EL (cell line): ENCODE measurements at places on chromosomes 1 and 21.

DNA sequence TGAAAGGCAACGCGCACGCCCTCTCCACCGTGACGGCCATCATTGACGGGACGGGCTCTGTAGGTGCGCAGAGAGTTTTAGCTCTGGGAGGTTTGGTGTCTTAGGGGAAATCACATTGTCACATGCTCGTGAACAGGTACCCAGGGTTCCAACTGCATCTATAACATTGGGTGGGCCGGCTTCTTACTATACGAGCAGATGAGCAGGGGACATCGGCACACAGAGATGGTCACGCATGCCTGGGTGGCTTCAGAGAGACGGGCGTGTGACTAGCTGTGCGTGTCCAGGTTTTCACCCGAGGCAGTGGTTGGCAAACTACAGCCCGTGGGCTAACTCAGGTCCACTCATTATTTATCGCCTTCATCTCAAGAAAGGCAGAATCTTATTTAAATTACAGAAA, 54.7 kb downstream of the SLC37A1 start:
- DNase-seq = no peak

GRCh38 chr1:20074055-20074724, 4.2 kb downstream of the PLA2G5 start:
- DNase-seq = peak; percentile 12

GRCh38 chr1:7293702-7294629, 477.1 kb upstream of the VAMP3 start:
- no peak for DNase-seq

DNA sequence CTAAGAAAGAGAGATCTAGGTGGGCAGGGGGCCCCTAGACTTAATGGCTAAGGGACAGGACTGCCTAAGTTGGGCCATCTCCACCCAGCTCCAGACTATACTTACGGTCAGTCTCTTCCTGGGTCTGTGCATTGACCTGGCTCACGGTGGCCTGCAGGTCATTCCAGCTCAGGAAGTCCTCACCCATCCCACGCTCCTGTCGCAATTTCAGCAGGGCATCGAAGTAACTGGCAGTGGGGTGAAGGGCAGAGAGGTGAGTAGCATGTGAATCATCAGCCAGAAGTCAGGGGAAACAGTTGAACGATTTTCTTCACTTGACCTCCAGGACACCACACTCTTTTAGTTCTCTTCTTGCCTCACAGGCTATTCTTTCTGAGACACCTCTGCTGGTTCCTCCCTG, 20.5 kb downstream of the IQGAP3 start:
- DNase-seq = peak; percentile 32

DNA sequence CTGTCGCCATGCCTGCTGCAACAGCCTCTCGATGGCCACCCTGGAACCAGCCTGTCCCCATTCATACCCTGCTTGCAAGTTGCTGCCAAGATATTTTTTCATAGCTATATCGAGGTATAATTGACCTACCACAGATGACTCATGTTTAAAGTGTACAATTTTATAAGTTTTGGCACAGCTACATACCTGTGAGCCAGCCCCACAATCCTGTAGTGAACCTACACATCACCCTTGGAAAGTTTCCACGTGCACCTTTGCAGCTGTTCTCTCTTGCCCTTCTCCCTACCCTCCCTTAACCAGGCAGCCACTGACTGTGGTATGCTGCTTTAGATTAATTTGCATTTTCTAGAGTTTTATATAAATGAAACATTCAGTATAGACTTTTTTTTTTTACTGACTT, 23.0 kb upstream of the KCNJ6 start:
- no peak for DNase-seq

- no peak for DNase-seq
Observed at GRCh38 chr1:166905136-166905535, 29.1 kb upstream of the TADA1 start.

DNA sequence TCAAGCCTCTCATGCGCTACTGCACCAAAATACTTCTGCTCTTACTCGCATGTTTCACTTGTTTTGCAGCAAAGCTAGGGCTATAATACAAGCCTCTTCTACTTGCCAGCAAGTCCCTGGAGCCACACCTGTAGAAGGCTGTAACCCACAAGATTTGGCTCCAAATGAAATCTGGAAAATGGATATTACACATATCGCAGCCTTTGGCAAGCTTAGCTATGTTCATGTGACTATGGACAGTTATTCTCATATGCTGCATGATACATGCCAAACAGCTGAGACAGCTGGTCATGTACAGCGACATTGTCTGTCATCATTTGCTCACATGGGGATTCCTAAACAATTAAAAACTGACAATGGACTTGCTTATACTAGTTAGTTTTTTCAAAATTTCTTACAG, 270.3 kb downstream of the COL11A1 start:
- no peak for DNase-seq

GRCh38 chr1:23039308-23039826, 20.1 kb downstream of the KDM1A start:
- no peak for DNase-seq

DNA sequence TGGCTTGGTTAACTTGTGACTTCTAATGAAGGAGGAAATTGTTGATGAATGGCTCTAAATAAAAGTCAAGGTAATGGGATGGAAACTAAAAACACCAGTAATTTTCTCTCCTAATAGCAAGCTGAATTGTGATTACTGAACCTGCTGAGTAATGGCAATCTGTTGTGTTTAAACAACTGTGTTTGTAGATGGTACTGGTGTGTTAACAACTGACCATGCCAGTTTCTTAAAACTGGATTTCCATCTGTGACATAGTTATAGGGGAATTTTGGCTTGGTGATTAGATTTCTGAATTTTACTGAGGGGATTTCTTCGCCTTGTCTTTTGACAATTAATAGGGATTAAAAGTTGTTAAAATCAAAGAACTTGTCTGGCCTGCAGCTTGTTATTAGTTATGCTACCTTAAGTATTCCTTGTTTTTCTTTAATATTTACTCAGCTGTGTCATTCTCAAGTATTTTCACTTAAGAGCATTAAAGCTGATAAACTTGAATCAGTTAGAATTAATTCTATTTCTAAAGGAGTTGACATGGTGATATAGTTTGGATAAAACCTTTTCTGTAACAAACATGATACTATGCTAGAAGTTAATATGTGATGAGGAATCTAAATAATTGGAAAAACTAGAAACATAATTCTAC, 7.9 kb upstream of the ERO1B start:
- no peak for DNase-seq

DNA sequence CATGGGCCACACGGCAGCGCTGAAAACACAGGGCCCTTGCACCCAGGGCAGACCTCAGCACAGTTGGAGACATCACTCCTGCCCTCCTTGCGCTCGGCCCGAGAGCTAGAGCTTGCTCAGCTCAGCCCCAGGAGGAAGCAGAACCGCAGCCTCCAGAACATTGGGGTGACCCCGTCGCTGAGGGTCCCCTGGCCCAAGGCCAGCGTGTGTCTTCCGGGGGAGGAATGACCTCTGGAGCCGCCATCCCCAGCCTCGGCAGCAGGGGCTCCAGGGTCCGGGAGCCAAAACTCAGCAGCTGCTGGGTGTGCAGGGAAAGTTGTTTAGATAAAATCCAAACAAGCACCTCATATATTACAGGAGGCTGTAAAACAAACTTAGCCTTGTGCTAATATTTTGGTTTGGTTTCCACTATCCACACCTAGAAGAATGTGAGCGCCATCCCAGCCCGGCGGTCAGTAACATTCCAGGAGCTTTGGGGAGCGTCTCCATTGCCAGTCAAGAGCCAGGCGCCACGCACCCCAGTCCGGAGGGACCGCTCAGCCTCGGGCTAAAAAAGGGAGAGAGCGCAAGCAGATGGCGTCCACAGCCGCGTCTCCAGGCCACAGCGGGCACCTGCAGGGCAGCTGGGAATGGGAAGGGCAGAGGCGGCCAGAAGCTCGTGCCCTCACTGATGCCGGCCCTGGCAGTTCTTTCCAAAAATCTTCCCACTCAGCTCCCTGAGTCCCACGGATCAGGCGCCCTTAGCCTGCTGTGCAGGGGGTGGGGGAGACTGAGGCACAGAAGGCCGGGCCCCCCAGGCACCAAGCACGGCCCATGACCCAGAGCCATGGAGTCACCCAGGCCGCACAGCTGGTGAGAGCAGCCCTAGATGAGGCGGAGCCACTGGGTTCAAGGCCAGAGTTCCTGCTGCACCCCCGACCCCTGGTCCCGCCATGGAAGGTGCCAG, 52.0 kb downstream of the SLX9 start:
- DNase-seq = peak; percentile 45

GRCh38 chr1:218823291-218823900, 350.3 kb upstream of the LYPLAL1 start:
- peak; percentile 88 for DNase-seq

DNA sequence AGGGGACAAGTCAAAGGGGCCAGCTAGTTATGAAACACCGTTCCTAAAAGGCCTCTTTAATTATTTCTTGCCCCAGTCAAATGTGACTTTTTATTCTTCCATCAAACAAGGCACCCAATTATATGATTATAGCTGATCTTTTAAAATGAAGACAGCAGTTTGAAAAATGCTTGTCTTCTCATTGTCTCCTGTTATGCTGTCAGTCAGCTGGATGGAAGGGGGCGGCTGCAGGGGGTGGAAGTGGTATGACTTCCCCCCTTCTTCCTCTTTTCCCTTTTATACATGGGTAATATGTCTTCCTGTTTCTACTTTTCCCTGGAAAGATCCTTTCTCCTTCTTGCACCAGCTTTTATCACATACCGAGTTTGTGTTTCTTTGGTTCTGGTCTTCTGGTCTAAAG, 25.8 kb upstream of the KCNA10 start:
- DNase-seq = no peak

DNA sequence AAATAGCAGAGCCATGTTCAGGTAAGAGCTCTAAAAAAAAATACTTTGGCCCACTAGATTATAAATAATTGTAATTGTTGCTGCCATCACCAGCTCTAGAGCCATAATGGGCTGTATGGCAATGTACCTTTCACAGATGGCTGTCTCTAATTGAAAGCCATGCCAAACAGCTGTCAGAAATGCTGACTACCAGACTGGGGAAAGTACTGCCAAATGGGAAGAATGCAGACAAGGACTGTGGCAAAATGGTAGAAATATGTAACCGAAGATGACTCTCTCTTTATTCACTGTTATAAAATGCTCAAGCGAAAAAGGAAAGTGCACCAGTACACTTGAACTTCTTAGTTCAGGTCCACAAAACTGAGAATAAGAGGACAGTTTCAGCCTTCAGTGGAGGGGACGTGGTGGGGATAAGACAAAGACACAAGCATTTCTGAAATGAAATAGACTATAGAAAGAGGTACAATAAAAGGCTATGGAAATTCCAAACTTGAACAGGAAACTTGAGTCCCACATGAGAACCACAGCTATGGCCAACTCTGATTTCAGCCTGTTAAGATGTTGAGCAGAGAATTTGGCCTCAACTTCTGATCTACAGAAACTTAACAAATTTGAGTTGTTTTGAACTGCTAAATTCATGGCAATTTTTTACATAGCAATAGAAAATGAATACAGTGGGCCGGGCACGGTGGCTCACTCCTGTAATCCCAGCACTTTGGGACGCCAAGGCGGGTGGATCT, 46.5 kb upstream of the LPGAT1 start:
- DNase-seq = no peak

- DNase-seq = no peak
Observed at GRCh38 chr1:43319288-43319687, 18.3 kb upstream of the MPL start.

- no peak for DNase-seq
Observed at GRCh38 chr1:3548895-3549294, 62.4 kb downstream of the MEGF6 start.

DNA sequence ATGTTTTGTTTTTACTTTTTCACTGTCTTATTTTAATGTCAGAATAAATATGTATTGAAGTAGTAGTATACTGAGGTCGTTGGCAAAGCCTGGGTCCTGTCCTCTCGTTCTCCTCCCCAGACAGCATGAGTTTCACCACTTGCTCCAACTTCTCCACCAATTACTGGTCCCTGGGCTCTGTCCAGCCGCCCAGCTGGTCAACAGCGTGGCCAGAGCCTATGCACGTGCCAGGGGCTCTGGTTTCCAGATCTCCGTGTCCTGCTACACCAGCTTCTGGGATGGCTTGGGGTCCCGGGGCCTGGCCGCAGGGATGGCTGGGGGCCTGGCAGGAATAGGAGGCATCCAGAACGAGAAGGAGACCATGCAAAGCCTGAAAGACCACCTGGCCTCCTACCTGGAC, 19.3 kb downstream of the PTPN14 start:
- DNase-seq = no peak

- no peak for DNase-seq
Observed at GRCh38 chr1:115505148-115505571, 136.6 kb upstream of the VANGL1 start.

GRCh38 chr1:246572785-246573184, 6.5 kb downstream of the CNST start:
- no peak for DNase-seq

DNA sequence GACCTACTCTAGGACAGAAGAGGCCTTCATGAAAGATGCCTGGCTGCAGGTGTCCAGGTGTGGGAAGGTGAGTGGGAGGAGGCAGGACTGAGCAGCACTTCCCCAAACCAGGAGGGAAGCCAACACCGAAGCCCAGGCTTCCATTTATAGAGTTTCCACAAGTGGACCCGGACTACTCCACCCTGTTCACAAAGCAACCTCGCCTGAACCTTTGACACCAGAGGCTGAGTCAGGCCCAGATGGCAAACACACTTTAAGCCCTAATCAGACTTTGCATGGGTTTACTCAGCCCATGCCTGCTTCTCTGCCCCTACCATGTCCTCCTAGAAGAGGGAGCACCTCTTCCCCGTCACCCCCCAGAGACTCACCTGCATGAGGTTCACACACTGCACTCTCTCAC, 14.0 kb downstream of the PRR9 start:
- DNase-seq = no peak

DNA sequence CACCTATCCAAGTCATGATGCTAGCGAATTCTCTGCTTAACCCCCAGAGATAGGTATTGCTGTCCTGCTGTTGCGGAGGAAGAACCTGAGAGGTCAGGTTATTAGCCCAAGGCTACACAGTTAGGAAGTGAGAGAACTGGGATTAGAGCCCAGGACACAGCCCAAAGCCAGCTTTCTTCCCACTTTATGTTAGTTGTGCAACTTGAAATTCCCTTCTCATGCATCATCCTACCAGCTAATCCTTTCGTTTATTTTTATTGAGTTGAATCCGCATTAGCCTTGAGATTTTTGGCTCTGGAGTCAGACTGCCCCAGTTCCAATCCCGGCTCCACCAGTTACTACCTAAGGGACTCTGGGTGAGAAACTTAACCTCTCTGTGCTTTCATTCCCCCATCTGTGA, 65.4 kb downstream of the PLEKHA6 start:
- peak; percentile 96 for DNase-seq

DNA sequence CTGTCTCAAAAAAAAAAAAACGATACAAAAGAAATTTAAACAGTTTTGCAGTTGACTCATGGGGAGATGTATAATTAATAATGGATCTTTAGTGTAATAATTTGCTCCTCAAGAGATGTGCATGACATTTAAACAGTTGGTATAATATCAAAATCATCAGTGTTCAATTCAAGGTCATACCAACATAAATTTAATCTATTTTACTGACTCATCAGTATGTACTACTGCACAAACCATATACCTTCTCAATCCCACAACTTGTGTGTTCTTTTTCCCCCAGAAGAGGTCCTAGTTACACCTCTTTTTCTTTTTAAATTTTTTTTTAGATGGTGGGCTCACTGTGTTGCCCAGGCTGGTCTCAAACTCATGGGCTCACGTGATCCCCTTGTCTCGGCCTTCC, 23.6 kb downstream of the CDKN2C start:
- DNase-seq = no peak

- DNase-seq = peak; percentile 73
Observed at GRCh38 chr1:208652296-208653160, 408.3 kb upstream of the PLXNA2 start.
